ENCODE measurements at places on chromosomes 5 and 9. TPM values are rescaled to one million over a fixed set of nuclear protein-coding genes. Genes with fewer than 3 reads are reported as not detected.

- no peak for DNase-seq
Observed at GRCh38 chr9:29865764-29866313, 2292.6 kb upstream of the C9orf72 start.

- peak; percentile 86 for DNase-seq
Observed at GRCh38 chr5:134586866-134587524, 45.6 kb downstream of the SAR1B start.

GRCh38 chr9:34365282-34365681 lies 11.4 kb downstream of the MYORG start:
- no peak for DNase-seq

DNA sequence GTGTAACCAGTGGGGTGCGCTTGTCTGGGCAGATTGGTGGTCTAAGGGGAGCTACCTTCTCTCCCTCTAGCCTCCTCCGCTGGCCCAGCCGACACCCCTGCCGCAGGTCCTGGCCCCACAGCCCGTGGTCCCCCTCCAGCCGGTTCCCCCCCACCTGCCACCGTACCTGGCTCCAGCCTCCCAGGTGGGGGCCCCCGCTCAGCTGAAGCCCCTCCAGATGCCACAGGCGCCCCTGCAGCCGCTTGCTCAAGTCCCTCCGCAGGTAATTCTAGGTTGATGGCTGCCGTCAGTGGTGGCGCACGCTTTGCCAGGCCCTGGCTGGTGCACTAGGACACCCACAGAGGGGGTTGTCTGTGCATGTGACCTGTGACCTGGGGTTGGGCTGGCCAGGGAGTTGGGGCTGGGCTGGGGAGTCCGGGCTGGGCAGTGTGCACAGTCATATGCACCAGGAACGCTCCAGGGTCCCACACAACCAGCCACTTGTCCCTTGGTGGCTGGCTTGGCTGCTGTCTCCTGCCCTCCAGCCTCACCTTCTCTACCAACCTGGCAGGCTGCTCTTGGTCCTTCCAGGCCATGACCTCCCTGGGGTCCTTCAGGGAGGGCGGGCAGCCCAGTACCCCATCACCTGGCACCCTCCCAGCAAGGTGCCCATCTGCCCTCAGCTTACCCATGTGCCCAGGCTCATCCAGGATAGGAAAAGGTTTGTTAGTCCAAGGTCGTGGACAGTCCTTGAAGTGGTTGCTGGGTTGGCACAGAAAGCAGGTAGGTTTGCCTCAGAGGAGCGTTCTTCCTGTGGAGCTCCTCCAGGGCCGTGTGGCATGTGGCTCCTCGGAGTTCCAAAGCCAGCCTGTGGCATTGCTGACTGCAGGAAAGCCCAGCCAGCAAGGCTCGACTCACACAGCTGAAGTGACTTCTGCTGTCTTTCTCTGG lies 73.2 kb downstream of the WNK2 start:
- DNase-seq = no peak

DNA sequence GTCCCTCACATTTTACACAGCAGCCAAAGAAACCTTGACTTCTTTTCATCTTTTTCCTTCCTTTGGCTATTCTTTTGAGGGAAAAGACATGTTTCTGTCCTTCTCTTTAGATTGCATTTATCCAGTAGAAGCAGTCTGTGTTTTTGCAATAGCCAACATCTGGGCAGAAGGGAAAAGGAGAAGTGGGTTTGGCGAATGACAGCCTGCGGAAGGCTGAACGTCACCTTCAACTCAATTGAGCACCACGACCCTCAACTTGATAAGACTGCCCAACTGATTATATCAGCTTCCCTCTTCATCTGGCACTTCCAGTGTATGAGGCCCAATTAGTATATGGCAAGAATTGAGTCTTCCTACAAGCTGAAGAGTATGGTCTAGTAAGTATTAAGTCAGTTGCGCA lies 1997.6 kb upstream of the WWC1 start:
- no peak for DNase-seq

GRCh38 chr9:137902646-137903045 lies 25.1 kb downstream of the CACNA1B start:
- no peak for DNase-seq

DNA sequence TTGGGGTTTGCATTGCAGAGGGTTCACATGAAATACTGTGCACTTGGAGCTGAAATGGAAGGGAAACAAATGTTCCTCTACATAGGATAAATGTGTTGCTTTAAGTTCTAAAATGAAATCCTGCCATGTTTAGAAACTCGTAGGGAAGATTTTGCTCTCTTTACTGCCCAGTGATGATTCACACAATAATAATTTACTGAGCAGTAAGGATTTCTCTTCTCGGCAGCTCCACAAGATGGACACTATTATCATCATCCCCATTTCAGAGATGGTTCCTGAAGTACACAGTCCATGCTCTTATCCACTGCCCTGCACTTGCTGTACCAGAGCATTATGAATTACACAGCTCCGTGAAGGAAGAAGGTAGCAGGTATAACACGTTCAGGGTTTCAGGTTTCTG lies 4.1 kb downstream of the HACD4 start:
- no peak for DNase-seq

DNA sequence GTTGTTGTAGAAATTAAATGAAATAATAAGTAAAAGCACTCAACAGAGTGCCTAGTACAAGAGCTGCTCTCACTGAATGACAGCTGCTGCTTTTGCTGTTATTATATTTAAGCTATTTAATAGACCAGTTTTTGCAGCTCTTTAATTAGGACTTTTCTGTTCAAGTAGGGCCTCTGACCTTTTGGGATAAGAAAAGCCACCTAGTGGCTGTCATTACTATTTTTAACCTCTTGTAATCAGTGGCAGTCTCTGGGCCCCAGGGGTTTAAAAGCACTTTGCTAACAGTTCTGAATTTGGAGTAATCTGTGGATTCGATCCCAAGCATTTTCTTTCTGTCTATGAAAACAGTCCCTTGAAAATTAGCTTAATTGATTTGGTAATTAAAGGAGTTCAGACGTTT lies 121.1 kb downstream of the NUDT12 start:
- DNase-seq = no peak

DNA sequence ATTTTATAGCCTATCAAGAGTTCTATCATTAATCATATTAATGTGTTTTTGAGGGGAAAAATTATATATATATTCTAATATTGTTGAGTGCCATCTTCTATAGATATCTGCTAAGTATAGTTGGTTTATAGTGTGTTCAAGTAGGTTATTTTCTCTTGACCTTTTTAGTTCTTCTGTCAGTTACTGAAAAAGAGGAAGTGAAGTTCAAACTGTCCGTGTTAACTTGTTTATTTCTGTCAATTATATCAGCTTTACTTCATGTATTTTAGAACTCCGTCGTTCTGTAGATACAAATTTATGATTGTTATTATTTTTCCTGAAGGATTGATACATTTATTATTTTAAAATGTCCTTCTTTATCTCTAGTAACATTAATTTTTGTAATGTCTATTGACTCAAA lies 1209.1 kb downstream of the CDH12 start:
- no peak for DNase-seq

Gene STKLD1
- 1.0 TPM for total RNA-seq

Gene KLF9
- total RNA-seq = 135 TPM

Gene C5
- 0.89 TPM for total RNA-seq

Gene OR1L4
- not detected for total RNA-seq

Gene GPR151
- total RNA-seq = not detected

Gene OLFM1
- not detected for total RNA-seq
